ENCODE measurements at places on chromosomes 5 and 9.

GRCh38 chr5:39197556-39197955 is 21.8 kb downstream of the FYB1 start:
- peak; percentile 33 for DNase-seq

- DNase-seq: no peak
Observed at GRCh38 chr5:173733425-173733824, 117.0 kb upstream of the BOD1 start.

DNA sequence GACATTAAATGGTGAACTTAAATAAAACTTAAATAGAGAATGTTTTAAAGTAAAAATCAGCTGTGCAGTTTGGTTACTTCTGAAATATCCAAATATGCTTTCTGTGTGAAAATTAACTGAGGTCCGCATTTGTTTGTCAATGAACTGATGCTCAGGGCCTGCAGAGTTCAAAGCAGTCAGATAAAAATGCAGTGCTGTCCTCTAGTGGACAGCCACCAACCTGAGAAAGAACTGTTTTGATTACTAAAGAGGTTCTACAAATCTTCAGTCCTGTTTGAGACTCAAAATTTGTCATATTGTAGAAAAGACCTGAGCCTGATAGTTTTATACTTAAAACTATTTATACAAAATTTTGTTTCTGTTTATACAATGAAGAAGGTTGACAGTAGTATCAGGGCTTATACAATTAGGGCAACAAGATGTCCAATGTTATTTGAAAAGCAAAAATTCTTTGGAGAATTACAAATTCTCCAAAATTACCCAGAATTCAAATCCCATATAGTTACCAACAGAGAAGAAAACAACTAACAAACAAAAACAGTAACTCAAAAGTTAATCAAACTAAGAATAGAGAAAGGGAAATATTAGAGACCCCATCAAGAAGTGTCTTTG is 232.3 kb upstream of the TBCA start:
- DNase-seq: no peak

DNA sequence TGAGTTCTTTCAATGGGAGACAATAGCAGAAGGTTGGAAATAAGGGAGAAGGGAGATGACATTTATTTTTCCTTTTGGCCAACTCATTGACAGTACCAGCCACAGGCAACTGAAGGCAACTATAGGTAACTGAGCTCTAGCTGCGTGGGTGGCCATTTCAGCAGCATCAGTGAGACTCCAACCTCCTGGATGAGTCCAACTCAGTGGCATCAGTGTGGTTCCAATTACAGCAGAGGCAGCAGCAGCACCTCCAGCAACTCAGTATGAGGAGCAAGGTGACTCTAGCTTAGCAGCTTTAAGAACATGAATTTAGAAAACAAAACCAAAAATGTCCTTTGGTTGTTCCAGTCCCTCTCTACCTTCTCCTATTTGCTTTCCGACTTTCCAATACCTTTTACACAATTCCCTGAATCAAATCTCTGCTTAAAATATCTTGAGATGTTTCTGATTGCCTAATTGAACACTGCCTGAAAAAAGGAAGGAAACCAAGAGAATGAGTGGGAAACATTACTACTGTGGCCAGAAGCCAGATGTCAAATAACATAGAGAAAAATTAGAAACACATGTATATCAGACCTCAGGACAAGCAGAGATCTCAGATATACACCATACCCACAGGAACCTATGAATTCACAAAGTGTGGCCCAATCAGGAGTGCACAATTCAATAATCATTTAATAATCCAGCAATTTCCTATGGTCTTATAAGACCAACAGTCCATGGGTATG is 166.5 kb upstream of the RORB start:
- DNase-seq: no peak

GRCh38 chr5:6676702-6677101 is 36.5 kb upstream of the TENT4A start:
- DNase-seq: no peak

- no peak for DNase-seq
Observed at GRCh38 chr9:131525643-131526565, 5.2 kb downstream of the UCK1 start.

- DNase-seq: no peak
Observed at GRCh38 chr9:135216791-135217441, 129.4 kb downstream of the OLFM1 start.

GRCh38 chr5:126277762-126278161 is 145.4 kb upstream of the GRAMD2B start:
- no peak for DNase-seq

- DNase-seq: no peak
Observed at GRCh38 chr5:14450018-14450524, 131.5 kb upstream of the OTULINL start.

- DNase-seq: no peak
Observed at GRCh38 chr9:95635986-95636671, 119.4 kb upstream of the PTCH1 start.

DNA sequence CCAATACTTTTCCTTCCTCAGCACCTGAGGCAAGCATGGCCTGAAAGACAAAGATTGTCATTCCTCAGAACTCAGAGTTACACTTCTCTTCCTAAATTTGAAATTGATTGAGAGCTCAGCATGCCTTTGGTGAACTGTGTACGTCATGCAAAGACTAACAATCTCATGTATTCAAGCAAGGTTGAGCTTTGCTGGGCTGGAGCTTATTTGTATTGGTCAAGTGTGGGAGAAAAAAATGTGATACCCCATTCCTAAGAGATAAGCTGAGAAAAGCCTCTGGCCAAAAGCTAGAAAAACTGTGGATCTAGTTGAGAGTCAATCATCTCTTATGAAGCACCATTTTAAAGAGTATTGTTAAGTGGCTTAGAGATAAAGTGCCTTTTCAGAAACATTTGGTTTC is 392.2 kb downstream of the RASEF start:
- no peak for DNase-seq

GRCh38 chr9:68953771-68954170 is 60.1 kb downstream of the PRKACG start:
- DNase-seq: no peak

- no peak for DNase-seq
Observed at GRCh38 chr9:133591985-133592384, 17.2 kb downstream of the FAM163B start.

GRCh38 chr9:108119530-108120113 is 630.1 kb upstream of the KLF4 start:
- no peak for DNase-seq
